Activated T-cell treated with anti-CD3 and anti-CD28 coated beads, Interleukin-2, amount 50 U/mL, for 1 hour (primary cell): ENCODE measurements at places on chromosomes 2 and 18.

- no peak for DNase-seq
These were observed 78.2 kb upstream of the UXS1 start for GRCh38 chr2:106272216-106272807.

DNA sequence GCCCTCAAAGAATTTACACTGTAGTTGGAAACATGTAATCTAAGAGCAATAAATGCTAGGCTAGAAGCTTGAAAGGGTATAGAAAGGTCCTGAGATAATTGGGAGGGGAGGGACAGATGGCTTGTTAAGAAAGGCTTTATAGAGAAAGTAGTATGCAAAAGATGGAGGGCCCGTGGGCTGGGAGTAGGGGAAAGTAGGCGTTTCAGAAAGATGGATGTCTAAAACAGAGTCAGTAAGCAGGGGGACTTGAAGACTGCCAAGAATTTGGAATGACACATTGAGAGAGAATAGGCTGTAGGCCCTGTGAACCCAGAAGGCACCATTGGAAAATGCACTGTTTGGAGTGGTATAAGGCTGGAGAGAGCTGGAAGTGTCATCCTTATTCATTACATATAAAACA lies 822 bp downstream of the PSMG2 start:
- no peak for DNase-seq

GRCh38 chr2:88885679-88886416 lies 194.4 kb downstream of the RPIA start:
- no peak for DNase-seq

- DNase-seq: no peak
These were observed 190.1 kb downstream of the TTC32 start for GRCh38 chr2:19711470-19712372.

DNA sequence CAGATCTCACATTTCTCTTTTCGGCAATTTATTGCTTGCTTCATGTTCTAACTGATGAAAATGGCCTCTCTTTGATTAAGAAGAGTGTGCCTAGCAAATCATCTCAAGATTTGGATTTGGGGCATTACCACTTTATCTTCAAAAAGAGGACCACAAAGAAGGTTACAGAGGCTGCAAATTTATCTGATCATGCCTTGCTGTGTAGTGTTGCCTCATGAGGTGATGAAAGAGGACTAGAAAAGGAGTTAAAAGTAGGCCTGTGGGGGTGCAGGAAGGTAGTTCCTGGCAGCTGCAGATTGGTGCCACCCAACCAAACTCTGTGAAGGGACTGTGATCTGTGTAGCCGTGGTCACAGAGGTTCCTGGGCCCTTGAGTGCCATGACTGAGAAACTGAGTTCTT lies 69.2 kb downstream of the PRELID3A start:
- no peak for DNase-seq

DNA sequence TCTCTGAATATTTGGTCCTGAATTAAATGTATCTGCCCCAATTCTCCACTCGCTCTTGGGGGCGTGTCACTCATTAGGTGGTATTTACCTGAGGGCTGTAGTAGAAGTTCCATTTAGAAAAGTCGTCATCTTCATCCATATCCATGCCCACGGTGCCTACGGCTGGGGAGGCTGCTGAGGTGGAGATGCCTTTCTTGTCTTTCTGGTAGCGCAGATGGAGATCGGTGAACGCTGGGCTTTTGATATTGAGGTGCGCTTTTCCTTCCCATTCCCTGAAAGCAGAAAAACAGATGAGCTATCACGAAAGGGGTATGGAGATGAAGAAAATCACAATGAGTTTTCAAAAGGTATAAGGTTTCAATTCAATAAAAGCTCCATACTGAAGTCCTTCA lies 39.7 kb downstream of the APOB start:
- no peak for DNase-seq

DNA sequence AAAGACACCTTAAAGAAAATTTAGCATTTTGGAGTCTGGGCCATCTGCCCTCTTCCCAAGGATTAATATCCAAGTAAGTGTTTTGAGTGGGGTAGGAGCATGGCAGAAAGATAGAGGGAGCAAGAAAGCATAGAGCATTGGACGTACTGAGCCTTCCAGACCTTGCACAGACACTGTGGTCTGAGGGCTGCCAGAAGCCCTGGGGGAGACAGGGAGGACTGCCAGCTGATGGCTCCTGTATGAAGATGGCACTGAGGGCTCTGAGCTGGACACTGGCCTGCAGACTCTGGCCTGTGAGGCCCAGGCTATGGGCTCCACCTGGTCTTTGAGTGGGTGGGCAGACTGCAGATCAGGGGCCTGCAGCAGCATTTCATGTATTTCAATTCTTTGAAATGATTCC lies 2.9 kb upstream of the PKDCC start:
- DNase-seq: no peak

- no peak for DNase-seq
These were observed 59.6 kb downstream of the NCKAP5 start for GRCh38 chr2:133508546-133509165.
